ENCODE measurements at places on chromosomes 6 and 20.
A peak's percentile ranks its signal among the peaks of the same experiment; 100 is the strongest.

DNA sequence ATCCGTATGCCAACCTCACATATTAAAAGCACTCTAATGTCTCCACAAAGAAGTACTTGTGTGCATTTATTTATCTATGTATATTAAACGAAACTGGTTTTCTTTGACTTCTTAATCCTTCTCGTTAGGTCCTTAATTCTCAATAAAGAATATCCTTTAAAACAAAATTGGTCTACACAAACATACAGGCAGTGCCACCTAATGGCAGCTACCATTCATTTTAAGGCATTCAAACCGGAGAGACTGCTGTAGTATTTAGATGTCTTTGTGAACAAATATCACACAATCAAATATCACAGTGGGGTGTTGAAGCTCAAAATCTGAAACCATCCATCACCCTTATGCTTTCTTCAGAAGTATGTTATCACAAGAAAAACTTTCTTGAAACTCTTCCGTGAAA lies 96.6 kb upstream of the IRAK1BP1 start:
- no peak for DNase-seq

GRCh38 chr6:133512410-133513016 lies 271.4 kb downstream of the EYA4 start:
- peak; percentile 50 for DNase-seq

DNA sequence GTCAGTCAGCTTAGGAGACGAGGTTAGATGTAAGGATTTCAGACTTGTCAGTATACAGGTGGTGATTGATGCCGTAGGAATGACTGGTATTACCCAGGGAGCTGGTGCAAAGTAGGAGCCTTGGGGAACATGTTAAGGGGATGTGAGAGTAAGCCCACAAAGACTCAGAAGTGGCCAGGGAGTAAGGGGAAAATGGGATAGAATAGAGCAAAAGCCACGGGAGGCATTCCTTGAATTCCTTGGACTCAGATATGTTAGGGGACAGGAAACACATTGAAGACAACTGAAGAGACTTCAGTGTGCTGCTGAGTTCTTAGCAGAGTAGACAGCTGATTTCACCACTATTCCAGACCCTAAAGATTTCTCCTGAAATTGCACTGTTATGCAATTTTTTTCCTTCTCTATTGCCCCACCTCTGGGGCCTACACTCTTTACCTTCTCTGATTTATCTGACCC lies 1.2 kb upstream of the ACAT2 start:
- peak; percentile 28 for DNase-seq

- DNase-seq = no peak
Measured at GRCh38 chr6:142395266-142395665, 93.5 kb downstream of the ADGRG6 start.

- no peak for DNase-seq
Measured at GRCh38 chr6:117553142-117553541, 49.2 kb downstream of the GOPC start.

DNA sequence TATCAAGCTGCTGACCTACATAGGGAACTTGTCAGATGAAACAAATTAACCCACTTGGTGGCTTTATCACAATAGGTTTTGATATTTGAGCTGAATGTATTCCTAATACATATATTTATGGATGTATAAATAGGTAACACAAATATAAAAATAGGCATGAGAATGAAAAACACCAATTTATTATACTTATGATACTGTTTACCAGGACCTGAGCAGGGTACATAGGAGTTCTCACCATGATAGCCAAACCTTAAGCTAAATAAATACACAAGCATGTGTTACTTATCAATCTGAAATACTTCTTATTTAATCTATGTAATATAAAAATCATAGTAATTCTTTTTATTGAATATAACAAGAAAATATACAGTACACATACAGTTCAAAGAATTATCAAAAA lies 25.0 kb downstream of the ASCC3 start:
- DNase-seq = no peak

- no peak for DNase-seq
Measured at GRCh38 chr20:62978561-62978943, 26.0 kb downstream of the SLC17A9 start.

DNA sequence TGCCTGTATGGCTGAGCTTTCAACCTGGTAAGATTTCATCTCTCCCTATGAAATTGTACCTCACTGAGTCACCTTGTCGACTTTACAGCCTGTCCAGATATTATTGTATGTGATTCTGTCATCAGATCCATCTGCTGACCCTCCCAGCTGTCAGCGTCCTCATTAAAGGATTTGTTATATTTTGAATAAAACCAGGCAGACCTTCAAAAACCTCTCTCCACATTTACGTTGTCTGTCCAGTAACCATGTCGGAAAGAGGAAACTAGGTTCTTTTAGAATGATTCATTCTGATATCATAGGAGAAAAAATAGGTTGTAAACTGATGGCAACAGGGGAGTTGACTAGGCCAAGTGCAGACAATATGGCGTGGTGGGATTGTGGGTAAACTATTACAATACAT lies 38.5 kb downstream of the TSPYL4 start:
- no peak for DNase-seq
